ENCODE measurements at places on chromosomes 16 and 17.

- no peak for DNase-seq
These were observed 4.4 kb downstream of the MAP3K3 start for GRCh38 chr17:63626551-63627180.

DNA sequence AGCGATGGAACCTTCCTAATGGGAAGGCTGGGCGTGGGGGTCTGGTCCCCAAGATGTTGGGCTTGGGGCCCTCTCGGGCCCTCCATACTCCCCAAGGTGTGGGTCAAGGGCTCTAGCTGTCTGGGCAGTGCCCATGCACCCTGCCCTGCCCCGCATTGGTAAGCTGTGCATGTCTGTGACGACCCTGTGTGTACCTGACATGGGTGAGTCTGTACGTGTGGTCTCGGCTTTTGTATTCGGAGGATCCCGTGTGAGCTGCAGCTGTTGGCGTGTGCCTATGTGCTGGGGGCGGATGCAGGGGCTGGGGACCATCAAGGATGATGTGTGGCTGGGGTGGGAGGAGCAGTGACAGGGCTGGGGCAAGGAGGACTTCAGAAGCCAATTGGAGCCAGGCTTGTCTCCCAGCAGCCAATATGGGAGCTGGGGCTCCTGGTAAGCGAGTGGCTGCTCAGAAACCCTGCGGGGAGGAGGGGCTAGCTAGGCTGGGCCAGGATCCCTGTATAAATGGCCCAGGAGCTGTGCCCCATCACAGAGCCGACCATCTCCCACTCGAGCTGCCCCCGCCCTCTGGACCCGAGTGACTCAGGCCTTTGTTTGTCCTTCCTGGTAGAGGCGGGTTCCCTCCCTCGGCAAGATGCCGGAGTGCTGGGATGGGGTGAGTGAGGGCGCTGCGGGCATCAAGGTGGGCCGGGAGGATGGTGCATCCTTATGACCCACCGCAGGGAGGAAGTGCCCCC, at the start of gene NDRG4:
NDRG4 (plus strand) TSS at position 529 of the 737 bp plus-strand sequence; CDS start at position 635, 106 bp downstream.
- DNase-seq, result peak; percentile 91

DNA sequence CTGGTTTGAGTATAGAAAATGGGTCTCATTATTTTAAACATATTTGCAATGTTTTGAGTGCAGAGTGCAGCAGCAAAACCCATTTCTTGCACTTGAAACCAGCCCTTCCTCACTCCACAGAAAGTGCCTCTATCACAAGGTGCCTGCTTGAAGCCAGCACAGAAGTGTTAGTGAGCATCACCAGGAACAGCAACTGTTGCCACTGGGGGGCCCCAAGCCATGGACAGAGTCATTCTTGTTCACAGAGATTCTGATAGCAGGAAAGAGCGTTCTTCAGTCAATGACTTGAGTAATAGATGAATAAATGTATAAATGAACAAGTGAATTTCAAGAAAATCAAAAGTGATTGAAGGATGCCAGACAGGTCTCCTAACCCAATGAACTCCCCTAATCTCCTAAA, 45.6 kb downstream of the CHD9NB start:
- DNase-seq, result no peak

DNA sequence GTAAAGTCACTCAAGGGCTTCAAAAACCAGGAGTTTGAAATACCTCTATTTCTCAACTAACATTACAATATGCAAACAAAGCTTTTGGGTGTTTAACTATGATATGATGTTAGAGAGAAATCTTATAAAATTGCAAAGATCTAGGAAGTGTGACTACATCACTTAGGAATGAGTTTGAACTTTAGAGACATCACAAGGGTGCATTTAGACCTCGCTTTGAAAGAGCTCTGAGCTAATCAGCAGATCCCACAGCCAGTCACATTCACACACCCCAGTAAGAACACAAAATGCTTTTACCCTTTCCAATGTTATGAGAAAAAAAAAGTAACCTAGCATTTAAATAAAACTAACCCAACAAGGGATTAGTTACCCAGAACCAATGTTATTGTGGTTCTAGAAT, 45.2 kb downstream of the HYDIN start:
- no peak for DNase-seq

- no peak for DNase-seq
These were observed 46.4 kb upstream of the ENPP7 start for GRCh38 chr17:79684132-79684985.

GRCh38 chr17:49230636-49231562, at the start of gene PHOSPHO1:
Gene PHOSPHO1, minus strand, starts transcription at chr17:49230787. Its CDS starts 4,096 bp downstream, at chr17:49226691.
- DNase-seq, result peak; percentile 8

DNA sequence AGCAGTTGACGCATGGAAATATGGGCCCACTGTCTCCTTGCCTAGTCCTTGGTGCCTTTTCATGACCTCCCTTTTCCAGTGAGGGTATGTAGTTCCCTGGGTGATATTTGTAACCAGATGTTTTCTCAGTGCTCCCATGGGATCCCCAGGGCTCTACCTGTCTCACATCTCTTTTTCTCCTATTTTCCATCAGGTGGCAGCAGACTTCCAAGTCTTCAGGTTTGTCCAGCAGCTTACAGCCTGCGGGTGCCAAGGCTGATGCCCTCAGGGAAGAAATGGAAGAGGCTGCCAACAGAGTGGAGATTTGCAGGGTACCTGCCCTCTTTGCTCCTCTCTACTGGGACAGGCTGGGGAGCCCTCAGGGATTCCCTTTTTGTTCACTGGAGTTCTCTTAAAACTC, 89.1 kb downstream of the ELAC2 start:
- no peak for DNase-seq

DNA sequence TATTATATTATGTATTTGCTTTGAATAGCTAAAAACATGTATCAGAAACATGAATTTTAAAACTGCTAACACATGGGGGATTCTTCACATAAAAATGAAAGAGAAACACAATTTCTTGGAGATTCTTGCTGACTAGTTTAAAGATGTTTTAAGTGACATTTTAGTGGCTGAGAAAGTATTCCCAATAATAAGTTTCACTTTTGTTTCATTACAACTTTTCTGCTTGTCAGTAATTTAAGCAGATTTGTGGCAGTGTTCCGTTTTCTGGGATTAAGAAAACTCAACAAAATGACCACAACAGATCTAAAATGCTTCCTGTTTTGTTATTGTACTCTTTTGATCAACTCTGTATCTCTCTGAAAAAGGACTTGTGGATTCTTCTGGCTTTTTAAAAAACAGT, 75.9 kb downstream of the NLK start:
- no peak for DNase-seq

- DNase-seq, result no peak
These were observed 32.0 kb upstream of the TOX3 start for GRCh38 chr16:52578829-52579498.

GRCh38 chr17:68182940-68183551, 64.8 kb upstream of the AMZ2 start:
- no peak for DNase-seq

GRCh38 chr16:51624080-51624775, 473.2 kb upstream of the SALL1 start:
- DNase-seq, result no peak

GRCh38 chr17:15952916-15953790, 8.2 kb downstream of the ADORA2B start:
- DNase-seq, result no peak

- no peak for DNase-seq
These were observed 67.7 kb downstream of the GAS7 start for GRCh38 chr17:10130677-10131076.

DNA sequence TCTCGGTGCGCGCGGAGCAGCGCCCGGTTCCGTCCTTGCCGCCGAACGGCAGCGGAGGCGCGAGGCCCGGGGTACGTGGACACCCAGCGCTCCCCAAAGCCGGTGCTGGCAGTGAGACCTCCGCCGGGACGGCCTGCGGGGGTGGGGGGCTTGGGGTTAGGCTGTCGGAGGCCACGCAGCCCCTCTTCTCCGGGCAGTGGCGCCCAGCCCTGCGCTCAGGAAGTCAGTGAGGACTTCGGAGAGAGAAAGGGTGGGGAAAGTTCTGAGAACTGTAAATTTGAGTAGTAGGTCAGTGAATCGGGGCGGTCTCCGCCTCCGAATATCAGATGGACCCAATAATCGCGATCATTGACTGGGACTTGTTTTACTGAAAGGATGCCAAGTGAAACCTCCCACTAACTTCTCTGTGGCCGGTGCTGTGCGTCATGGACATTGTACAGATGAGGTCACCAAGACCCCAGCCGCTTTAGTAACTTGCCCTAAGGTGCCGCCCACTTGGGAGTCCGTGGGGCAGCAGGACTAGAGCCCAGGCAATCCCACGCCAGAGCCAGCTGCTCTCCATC, 468 bp downstream of the IL4R start:
- DNase-seq, result no peak

GRCh38 chr17:73394512-73395450, 83.0 kb upstream of the CDC42EP4 start:
- no peak for DNase-seq

- DNase-seq, result no peak
These were observed 3.3 kb downstream of the TMEM94 start for GRCh38 chr17:75459590-75460267.

DNA sequence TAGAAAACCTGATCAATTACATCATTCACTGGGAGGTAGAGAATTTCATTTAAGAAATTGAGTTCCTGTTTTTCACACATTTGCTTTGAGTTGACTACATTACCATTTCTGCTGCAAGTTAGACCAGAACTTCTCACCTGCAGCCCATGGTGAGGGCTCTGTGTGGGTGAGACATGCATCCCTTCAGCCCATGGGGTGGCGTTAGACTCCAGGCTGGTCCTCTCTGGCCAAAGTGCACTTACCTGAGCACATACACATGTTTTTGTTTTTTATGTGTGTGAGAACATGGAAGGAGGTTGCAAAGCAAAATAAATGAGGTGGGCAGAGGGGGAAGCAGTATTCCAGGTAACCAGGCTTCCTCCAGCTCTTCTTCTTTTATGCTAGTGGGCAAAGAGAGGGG, 470.2 kb downstream of the PMP22 start:
- no peak for DNase-seq

- DNase-seq, result no peak
These were observed 29.7 kb upstream of the CDC42EP4 start for GRCh38 chr17:73341350-73342049.

GRCh38 chr17:58364270-58364942, 12.4 kb upstream of the SUPT4H1 start:
- no peak for DNase-seq

- no peak for DNase-seq
These were observed 240.8 kb downstream of the KATNIP start for GRCh38 chr16:27790546-27791403.

GRCh38 chr16:75193730-75194444, 13.1 kb downstream of the CTRB2 start:
- DNase-seq, result no peak

GRCh38 chr17:78849026-78849425, 8.4 kb upstream of the USP36 start:
- no peak for DNase-seq

- DNase-seq, result no peak
These were observed 12.6 kb upstream of the RPL38 start for GRCh38 chr17:74190807-74191406.

DNA sequence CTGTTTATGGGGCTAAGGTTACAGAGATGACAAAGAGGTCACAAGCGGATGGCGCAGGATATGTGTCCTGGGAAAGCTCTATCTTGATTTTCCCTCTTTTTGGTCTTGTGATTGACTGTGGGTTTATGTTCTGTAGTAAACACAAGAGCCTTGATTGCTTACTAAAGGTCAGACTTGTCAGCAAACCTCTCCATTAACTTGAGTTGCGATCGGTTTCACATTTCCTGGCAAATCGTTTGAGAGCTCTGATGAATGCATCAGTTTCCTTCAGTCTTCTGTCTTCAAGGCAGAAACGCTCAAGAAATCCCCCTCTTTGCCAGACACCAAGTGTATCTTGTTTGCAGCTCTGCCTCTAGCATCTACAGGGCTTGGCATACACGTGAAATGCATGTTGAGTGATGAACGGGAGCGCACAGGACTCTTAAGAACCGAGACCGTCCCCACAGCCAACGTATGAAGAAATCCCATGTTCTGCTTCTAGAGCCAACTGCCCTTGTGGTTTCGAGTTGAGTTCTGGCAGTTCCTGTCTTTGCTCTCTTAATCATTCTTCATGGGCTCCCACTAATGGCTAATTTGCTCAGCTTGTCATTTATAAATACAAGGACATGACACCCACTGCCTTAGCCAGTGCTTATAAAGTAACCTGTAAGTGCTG, 143.3 kb downstream of the PITPNC1 start:
- no peak for DNase-seq

GRCh38 chr16:9596788-9597187, 505.3 kb downstream of the HAPSTR1 start:
- DNase-seq, result no peak

DNA sequence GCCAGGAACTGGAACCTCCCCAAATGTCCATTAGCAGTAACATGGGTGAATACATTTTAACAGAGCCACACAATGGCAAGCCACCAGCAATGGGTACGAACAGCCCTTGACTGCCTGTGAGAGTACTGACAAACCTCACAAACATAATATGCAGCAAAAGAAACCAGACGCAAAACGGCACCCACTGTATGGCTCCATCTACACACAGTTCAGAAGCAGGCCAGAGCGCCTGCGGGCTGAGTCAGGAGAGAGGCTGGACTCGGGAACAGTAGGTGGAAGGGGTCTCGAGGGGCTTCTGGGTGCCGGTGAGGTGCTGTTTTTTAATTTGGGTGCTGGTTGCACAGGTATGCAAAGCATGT, 77.4 kb upstream of the TOB1 start:
- no peak for DNase-seq

DNA sequence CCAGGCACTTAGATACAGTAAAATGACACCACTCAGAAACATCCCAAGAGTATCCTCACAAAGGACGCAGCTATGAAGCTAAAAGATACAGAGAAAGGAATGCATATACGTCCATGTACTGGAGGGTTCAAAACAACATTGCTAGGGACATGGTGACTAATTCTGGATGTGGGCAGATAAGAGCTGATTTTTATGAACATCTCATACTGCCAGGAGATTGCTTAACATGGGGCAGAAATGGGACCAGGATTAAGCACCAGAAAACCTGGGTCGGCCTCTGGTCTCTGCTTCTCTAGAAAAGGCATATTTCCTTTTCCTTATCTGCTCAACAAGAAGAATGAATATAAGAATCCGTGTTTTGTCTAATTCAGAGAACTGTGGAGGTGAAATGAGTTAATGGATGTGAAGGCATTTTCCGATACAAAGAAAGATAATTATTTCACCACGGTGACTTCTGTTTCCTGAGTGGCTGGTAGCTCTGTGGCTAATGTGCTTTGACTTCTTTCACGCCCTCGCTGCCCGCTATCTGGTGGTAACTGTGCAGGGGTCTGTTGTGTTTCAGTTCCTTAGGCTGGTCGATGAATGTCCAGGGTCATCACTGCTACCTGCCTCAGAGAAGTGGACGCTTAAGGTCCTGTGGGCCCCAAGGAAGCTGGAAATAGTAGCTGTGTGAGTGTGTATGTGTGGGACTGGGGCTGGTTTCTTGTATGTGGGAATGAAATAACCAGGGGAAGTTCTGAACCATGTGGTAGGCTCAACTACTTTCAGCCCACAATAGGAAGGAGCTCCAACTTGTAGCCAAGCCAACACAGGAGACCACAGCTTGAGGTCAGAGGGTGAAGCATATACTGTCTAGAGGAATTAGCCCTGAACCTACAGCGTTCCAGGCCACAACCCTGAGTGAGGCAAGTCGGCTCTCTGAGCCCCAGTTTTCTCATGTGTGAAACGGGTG, 15.8 kb upstream of the CCL5 start:
- no peak for DNase-seq

- DNase-seq, result no peak
These were observed 305.9 kb downstream of the CA10 start for GRCh38 chr17:51852603-51853002.
